ENCODE measurements at places on chromosomes 1 and 21.

DNA sequence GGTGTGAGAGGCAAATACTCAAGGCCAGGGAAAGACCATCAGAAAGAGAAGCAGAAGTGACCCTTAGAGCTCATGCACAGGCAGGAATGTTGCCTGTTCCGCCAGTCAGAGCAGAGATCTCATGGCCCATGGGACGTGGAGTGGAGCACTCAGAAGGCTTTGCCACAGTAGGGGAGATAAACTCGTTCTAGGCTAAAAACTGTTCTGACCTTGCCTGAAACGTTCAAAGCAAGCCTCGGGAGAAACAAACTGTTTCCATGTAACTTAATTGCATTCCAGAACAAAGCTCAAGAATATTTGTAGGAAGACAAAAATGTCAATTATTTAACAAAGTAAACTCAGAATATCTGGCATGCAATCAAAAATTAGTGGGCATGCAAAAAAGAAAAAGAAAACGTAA, 20.7 kb upstream of the SLC19A1 start:
- DNase-seq = no peak

DNA sequence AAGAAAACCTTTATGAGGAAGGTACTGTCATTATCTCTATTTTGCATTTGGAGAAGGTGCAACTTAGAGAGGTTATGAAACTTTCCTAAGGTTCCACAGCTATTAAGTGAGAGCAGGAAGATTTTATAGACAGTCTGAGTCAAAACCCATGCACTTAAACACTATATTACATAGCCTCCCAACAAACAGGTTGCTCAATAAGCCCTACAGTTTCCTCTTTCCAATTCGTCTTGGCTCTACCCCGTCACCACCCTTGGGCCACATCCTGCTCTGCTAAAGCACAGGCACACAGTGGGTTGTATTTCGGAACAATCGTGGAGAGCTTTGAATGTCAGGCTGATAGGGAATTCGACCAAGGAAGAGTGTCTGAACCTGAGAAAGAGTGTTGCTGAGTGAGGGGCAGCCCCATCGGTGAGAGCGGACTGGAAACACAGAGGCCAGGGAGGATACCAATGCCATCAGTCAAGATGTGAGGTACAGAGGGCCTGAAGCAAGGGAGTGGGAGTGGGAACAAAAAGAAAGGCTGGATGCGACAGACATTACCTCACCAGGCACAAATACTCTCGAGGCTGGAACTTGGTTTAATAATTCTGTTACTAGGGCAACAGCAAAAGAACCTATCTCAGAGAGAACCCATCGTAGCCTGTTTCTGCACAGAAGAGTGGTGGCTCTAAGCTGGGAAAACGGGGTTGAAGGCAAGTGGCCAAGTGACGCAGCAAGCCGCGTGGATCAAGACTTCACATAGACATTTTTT, 6.3 kb upstream of the LRRC52 start:
- no peak for DNase-seq

GRCh38 chr1:5933676-5934057, 58.6 kb downstream of the NPHP4 start:
- DNase-seq = no peak

GRCh38 chr1:110626889-110627288, 20.7 kb upstream of the KCNA2 start:
- DNase-seq = no peak

DNA sequence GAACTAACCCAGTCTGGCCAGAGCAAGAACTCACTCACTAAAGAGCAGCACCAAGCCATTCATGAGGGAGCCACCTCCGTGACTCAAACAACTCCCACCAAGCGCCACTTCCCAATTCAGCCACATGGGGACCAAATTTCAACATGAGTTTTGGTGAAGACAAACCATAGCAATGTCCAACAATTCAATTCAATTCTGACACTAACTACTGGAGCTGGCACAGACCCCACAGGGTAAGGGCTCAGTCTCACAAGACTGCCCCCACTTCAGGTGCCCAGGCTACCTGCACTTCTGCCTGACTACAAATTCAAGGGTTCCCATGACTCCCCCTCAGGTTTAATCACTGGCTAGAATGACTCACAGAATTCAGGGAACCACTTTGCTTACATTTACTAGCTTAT, 48.8 kb upstream of the RAP1A start:
- DNase-seq = no peak

GRCh38 chr1:248872752-248873408, 14.0 kb upstream of the ZNF692 start:
- DNase-seq = peak; percentile 89

DNA sequence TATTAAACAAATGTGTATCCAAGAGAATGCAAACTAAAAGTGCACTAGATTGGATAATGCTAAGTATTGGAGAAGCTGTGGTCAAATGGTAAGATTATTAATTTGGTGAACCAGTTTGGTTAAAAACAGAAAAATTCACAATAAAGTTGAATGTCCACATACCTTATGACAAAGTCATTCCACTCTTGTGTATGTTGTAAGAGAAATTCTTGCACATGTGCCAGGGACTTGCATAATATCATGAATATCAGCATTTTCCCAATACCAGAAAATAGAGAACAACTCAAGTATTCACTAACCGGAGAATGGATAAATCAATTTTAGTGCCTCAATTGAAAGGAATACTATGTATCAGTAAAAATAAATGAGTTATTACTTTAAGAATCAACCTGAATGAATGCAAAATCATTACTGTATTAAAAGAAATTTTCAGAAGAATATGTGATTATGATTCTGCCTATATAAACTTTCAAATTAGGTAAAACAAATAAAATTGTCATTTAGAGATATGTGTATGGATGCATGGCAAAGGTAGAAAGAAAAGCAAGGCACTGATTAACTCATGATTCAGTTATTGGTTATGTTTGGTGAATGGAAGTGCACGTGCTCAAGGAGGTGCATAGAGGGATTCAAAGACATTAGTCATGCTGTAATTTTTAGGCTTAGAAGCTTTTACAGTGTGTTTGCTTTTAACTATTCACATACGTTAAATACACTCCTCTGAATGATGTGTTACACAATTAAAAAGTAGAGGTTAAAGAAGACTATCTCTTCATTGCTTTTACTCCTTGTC, 217.4 kb upstream of the KCNK2 start:
- DNase-seq = no peak

GRCh38 chr1:94773931-94774422, 46.2 kb upstream of the SLC44A3 start:
- DNase-seq = no peak

DNA sequence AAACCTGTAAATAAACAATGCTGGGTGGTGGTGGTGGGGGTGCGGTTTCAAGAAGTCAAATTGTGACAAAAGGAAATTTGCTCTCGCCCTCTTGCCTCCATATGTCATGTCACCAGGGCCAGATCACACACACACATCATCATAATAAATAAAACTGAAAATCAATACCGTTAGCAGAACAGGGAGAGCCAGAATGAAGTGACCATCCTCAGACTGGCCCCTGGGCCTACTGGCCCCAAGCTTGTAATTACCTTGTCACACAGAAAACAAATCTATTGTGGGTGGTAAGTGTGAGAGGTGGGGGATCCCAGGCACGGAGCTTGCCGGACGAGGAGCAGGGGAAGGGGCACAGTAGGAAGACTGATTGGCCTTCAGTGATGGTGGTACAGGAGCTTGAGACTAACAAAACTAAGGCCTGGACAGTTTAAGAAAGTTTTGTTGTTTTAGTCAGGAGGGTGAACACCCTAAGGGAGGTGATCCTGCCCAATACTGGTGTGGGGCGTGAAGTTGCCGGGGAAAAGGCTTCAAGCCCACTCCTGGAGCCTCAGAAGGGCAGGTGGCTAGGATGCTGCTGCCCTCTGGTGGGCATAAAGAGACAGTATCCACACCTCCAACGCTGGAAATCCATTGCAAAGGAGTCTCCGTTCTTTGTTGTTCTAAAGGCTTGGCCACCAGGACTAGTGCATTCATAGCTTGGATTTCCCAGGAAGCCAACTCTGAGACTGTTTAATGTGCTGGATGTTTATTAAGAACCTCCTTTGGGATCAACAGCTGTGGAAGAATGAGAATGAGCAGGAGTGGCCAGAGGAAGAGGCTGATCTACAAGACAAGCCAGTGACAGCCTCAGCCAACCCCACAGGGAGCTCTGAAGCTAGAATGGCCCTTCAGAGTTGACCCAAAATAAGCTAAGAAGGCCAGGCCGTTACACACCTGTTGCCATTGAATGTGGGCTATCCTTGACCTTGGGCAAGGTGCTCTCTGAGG, 8.1 kb upstream of the C1orf216 start:
- DNase-seq = peak; percentile 50

- DNase-seq = no peak
Measured at GRCh38 chr1:107294686-107295085, 153.8 kb downstream of the NTNG1 start.

DNA sequence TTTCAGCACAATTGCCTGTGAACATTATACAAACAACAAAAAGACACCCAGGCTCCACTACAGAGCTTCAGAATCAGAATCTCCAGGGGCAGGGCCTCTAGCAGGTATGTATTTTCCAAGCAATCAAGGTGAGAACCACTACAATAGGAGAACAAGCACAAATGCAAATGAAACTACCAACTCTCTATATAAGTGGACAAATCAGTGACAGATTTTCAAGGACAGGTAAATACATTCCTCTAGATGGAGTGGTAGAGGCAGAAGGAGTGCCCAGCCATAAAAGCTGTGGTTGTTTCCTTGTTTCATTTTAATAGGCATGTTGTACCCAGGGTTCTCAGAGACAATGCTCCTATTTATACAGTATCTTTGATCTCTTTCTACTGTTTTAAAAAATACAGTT, 20.1 kb upstream of the CCDC17 start:
- no peak for DNase-seq

GRCh38 chr1:89589515-89589914, 43.4 kb upstream of the LRRC8C start:
- no peak for DNase-seq

- DNase-seq = no peak
Measured at GRCh38 chr1:4027492-4028138, 127.5 kb upstream of the C1orf174 start.

- DNase-seq = no peak
Measured at GRCh38 chr1:227758366-227758765, 23.1 kb downstream of the SNAP47 start.

Data from SK-N-DZ (cell line).